Pons (tissue), 1 donor: ENCODE measurements at places on chromosomes 5 and 9.
A peak's percentile ranks its signal among the peaks of the same experiment; 100 is the strongest.

GRCh38 chr5:34038390-34038789 is 4.6 kb downstream of the C1QTNF3 start:
- DNase-seq = no peak

DNA sequence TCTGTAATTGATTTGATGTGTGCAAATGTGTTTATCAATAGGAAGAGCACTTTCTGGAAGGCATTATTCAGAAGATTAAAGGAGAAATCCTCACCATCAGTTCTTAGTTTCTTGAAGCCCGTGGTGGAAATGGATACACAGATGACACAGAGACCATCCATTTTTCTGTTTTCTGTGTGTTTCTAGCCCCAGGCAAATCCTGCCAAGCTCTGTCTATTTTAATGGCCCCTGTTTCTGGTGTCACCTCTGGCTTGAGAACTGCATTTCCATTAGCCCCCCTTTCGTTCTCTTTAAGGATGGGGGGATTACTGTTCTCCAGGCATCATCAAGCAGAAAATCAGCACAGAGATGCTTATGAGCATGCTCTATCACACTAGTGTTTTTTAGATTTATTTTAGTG is 37.3 kb downstream of the DAPK1 start:
- no peak for DNase-seq

- no peak for DNase-seq
Observed at GRCh38 chr9:7780261-7780988, 19.2 kb downstream of the DMAC1 start.

DNA sequence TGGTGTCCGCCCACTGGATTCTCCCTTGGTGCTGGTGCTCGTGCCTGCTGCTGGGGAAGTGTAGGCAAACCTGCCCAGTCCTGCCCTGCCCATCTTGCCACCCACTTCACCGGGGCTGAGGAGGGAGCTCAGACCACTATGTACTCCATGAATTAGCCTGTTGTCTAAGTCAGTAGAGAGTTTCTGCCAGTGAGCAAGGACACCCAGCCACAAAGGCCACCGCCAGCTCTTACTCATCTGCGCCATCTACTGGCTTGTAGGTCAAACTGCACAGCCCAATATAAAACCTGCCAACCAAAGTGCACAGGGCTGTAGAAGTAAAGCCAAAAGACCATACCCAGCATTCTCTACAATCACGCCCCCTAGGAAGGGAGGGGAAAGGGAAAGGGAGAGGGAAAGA is 102.3 kb downstream of the GLIS3 start:
- DNase-seq = peak; percentile 51

DNA sequence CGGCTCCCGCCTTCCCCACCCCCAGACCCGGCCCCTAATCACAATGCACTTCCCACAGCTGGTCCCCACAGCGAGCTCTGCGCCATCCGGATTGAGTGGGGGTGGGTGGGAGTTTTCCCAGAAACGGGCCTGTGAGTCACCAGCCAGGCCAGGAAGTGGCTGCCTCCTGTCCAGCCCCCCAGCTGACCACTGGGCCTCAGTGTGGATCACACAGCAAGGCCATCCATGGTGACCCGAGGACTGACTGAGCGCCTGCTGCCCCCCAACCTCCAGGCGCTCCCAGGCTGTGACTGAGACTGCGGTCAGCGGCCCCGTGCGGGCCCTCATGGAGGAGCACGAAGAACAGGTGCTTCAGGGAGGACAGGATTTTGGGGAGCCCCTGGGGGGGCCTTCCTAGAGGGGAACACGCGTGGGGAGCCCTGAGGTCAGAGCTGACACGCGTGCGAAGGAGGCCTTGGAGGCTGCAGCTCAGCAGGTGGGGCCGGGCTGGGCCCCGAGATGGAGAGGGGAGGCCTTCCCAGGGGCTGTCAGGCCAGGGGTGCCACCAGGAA is 48.3 kb upstream of the EGFL7 start:
- no peak for DNase-seq

GRCh38 chr5:137573376-137573775 is 74.2 kb upstream of the SPOCK1 start:
- no peak for DNase-seq

- no peak for DNase-seq
Observed at GRCh38 chr9:91182429-91183225, 179.1 kb downstream of the AUH start.

GRCh38 chr5:170254056-170254455 is 21.3 kb downstream of the C5orf58 start:
- DNase-seq = no peak

- no peak for DNase-seq
Observed at GRCh38 chr9:132287256-132287760, 67.5 kb downstream of the SETX start.

DNA sequence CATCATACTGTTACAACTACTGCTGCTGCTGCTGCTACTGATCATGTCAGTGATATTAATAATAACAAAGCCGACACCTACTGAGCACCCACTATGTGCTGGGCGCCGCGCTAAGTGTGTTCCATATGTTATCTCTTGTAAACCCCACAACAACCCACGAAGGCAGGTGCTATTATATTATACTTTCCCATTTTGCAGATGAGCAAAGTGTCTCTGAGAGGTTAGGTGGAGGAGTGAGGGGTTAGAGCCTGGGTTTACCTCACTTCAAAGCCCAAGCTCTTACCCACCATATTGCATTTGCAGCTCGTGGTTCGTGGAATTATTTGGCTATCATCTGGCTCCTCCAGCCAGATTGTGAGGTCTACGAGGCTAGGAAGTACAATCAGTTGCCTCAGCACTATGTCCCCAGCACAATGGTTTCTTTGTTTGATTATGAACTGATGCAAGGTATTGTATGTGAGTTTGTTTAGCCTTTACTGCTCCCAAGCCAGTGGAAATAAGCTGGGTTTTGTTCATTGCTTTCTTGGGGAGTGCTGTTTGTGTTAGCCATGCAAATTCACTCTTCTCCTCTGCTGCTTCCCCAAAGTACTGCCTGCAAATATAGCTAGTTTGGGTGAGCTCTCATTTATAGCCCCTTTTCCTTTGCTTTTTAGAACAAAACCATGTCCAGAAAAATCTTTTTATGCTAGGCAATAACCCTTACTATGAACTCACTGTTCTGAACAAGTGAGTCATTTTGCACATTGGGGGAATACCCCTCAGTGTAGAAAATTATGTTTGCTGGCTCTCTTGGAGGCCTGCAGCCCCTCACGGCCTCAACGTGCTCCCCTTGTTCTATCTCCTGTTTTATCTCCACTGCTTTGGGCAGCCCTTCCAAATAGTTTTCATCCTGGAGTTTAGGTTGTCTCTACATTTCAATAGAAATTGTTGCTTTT is 47.9 kb downstream of the ALG2 start:
- peak; percentile 95 for DNase-seq

GRCh38 chr9:120720404-120720803 is 6.1 kb upstream of the MEGF9 start:
- no peak for DNase-seq

DNA sequence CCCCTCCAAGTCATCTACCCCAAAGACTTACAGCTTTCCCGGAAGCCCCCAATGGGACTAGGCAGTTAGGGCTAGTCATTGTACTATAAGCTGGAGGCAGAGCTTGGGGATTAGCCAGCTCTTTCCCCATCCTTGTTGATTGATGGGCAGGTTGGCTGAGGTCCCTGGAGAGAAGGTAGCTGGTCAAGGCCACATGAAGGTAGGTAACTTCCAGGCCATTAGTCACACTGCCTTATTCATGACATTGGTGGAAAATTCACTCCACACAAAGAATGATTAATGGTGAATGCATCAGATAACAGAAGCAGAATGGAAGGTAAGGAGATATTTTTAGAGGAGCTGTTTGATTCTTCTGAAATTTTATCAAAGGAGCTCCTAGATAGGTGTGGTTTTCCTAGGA is 49.5 kb upstream of the TGFBR1 start:
- no peak for DNase-seq

DNA sequence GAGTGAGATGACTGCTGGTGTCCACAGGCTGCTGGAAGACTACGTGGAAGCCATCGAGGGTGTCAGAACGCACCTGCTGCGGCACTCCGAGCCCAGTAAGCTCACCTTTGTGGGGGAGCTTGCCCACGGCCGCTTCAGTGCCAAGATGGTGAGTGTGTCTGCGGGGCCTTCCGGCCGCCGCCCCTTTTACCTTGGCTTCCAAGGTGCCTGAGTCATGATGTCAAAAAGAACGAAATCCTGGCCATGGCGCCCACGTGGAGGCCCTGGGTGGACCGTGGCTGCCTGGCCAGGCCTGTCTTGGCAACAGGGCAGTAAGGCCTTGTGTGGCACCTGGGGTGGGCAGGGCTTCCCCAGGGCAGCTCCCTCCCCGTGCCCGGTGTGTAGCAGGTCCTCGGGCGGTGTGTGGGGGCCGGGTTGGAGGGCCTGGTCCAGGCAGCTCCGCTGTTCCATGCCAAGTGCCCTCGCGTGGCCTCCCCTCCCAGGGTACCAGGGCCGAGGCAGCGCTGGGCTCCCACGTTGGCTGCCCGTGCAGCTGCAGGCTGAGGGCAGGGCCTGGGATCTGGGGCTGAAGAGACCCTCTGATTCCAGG is 7.8 kb downstream of the DPP7 start:
- no peak for DNase-seq

DNA sequence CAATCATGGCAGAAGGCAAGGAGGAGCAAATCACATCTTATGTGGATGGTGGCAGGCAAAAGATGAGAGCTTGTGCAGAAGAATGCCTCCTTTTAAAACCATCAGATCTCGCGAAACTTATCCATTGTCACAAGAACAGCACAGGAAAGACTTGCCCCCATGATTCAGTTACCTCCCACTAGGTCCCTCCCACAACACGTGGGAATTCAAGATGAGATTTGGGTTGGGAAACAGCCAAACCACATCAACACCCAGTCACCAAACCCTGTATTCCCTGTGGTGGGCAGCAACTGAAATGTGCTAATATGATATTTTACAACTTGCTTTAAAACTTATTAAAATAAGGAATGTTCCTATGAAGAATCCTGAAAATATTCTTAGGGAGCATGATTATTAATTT is 54.2 kb downstream of the RASGRF2 start:
- no peak for DNase-seq

- DNase-seq = no peak
Observed at GRCh38 chr5:159393854-159394274, 63.6 kb upstream of the IL12B start.

GRCh38 chr9:126036881-126037291 is 289.7 kb downstream of the PBX3 start:
- no peak for DNase-seq

DNA sequence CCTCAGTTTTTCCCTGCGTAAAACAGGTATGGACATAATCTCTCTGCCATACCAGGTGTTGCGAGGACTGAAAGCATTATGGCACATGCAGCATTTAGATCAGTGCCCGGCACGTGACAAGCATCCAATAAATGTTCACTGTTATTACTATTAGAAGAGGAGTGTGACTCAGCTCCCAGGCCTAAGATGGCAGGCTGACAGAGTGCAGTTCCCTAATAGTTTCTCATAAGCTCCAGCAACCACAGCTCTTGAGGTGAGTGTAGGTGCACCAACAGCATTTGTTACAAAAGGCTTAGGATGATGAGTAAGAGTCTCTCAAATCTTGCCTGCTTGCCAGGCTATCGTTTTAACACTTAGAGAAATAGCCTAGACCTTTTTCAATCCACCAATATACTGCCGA is 28.9 kb upstream of the GLIS3 start:
- no peak for DNase-seq

DNA sequence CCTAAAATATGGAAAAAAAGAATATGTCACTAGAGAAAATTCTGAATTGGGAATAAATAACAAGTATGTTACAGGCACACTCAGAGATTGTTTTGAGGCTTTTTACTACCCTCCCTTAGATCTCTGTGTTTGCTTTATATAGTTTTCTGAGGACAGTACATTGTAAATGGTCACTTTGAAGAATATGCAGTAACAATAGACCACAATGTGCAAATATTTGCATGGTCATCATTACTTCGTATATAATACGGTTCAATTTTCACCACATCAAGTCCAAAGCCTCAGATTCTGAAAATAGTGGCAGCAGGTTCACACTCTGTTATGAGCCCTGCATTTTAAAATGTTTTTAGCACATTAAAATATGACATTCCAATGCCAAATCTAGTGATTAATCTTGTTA is 238.6 kb downstream of the ADAMTS6 start:
- DNase-seq = no peak

DNA sequence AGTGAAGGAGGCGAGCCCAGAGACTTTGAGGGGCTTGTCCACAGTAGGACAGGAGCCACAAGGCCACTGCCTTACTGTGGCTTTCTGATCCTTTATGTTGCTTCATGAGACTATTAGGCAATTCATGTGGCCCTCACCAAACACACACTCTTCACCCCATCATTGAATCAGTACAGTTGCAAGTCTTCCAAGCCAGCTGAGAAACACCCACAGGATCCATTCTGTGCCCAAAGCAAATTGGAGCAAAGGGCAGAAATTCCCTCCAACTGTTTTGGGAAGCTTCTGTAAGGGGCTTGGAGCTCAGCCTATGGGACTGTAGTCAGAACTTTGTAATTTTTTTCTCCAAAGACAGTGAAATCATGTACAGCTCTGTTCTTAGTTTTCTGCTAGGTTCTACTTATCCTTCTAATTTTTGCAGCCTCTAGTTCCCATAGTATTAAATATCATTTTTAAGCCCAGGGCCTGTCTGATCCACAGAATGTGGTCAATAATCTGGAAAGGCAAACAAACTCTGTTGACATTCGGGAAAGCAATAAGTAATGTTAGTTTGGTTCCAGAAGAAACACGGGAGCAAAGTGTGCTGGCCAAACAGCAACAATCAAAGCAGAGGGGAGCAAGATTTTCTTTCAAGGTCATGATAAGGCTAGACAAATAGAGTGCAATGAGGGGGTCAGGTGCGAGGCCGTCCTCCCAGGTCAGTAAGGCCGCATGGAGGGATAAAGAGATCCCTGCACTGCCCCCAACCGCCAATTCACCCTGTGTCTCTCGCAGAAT is 47.0 kb downstream of the UBE2QL1 start:
- no peak for DNase-seq

DNA sequence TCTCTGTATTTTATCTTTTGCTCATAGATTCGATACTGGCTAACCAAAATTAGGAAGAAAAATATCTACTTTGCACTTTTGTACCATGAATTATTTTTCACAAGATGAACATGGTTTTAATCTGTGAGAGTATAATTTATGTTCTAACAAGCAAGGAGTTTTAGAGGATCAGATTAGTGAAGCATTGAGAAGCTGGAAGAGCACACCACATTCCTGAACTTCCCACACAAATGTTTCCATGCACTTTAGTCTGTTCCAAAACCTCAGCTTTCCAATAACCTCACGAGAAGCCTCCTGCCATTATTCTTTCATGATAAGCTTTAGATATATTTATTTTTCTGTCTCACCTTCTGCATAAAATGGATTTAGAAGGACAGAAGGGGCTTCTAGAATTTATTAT is 98.7 kb upstream of the MPDZ start:
- no peak for DNase-seq
